ENCODE measurements at places on chromosomes 2 and 18. TPM values are rescaled to one million over a fixed set of nuclear protein-coding genes. Genes with fewer than 3 reads are reported as not detected.

DNA sequence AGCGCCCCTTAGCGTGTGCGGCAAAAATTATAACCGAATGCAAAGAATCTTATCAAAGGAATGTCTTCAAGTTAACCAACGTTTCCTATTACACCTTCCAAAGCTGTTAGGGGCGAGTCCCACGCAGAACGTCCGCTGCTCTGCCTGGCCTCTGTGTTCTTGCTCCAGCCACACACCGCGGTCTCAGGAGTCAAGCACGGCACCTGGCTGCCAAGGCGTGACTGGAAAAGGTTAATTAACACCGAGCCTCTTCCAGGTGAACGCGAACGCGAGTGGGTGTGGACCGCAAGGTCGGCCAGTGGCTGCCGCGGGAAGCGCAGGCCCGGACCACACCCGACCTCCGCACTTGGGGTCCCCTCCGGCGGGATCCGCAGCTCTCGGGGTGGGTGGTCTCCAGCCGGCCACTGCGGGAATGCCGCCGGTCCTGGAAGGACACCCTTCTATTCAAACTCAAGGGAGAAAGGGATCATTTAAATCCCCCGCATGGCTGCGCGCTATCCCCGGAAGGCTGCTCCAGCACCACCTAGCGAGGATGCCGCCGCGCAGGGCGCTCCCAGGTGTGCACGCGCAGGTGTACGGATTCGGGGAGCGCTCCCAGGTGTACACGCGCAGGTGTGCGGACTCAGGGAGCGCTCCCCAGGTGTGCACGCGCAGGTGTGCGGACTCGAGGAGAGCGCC lies 830 bp downstream of the CYB5A start:
- peak; percentile 68 for DNase-seq

GRCh38 chr2:45182667-45183295 lies 173.5 kb upstream of the SIX2 start:
- DNase-seq = no peak

DNA sequence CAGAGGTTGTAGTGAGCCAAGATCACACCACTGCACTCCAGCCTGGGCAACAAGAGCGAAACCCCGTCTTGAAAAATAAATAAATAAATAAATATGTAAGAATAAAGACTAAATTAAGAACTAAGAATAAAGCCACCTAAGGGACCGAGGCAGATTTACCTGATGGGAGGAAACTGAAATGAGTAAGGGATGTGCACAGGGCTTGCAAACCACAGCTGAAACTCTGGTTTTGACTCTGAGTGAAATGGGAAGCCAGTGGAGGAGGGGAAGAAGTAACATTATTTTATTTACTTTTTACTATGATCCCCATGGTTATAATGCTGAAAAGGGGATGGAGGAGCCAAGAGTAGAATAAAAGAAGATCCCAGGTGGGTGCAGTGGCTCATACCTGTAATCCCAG lies 107.3 kb downstream of the CABYR start:
- no peak for DNase-seq

TEKT4 gene
- total RNA-seq = not detected
